Stimulated activated effector memory CD8-positive, alpha-beta T cell treated with anti-CD3 and anti-CD28 coated beads, Interleukin-12 subunit alpha, Interleukin-12 subunit beta, amount 100 ng/mL, for 72 hours (primary cell): ENCODE measurements at places on chromosomes 4 and X.
A peak's percentile ranks its signal among the peaks of the same experiment; 100 is the strongest.

DNA sequence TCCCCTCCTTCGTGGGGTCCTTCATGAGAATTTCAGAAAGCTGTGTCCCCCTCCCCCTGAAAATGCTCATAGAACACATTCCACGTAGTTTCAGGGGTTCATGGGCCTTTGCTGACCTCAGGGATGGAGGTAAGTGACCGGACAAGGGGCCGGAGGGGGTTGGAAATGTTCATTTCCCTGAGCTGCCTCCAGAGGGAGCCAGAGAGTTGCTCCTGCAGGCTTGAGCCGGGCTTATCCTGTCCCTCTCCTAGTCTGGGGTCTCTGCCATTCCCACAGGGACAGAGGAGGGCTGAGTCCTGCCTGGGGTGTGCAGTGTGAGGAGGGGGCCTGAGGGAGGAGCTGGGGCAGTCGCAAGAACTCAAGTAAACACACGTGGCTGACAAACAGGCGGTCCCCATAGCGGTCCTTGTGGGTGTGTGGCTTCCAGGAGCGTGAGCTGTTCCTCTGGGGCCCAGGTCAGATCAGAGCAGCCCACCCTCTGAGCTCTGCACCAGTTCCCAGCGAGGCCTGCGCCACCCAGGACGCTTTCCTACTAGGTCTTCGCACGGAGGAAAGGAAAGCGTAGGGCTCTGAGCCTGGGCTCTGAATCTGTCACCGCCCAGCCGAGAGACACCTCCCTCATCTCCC is 62.5 kb downstream of the WFS1 start:
- peak; percentile 73 for DNase-seq

- DNase-seq = no peak
These were observed 581.3 kb upstream of the TENM3 start for GRCh38 chr4:181661923-181662322.

DNA sequence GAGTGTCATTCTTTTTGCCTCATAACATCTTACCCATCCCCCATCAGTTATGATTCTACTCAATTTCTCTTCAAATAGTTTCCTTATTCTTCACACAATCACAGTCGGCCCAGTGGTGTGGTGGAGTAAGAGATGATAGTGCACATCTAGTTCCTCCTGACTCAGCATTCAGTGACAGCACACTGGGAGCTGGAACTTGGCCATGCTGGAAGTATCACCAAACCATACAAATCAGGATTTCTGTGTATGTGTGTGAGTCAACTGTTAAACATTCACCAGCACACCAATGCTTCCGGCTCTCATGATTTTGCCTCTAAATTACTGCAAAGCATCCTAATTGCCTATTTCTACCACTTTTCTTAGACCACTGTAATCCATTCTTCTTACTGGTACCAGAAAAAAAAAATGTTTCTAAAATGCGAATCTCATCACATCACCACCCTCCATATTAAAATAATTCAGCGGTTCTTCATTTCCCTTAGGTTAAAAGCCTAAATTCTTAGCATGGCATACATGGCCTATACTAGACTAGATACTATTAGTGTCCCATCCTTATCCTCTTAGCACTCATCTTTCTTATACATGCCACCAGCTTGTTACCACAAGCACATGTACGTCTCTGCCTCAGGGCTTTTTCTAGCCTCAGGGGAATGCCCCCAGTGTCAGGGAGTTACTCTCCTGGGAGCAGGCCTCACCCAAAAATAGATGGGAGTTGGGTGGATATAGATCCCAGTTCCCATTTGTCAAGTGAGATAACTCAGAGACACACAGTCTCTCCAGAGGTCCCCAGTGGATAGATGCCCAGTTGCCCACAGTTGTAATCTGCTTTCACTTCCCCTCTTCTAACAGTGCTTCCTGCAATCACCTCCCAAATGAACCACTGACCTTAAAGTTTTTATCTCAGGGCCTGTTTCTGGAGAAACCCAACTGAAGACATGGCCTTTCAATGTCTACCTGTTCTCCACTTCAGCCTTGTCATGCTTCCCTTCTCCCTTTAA is 49.2 kb upstream of the DDX53 start:
- DNase-seq = no peak

DNA sequence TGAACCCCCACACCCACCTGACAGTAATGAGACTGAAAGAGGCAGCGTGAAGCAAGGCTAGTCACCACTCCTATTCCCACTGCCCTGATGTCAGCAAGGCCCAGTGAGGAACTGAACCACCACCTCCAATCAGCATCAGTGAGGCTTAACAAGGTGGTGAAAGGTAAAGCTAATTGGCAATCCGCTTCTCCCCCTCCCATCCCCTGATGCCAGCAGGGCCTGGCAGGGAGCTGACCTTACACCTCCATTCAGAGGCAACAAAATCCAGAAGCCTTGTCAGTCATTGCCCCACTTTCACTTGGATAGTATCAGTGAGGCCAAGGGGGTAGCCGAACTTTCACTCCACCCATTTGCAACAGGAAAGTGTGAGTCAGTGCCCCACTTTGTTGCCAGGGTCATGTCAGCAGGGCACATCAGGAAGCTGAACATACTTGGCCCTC is 60.8 kb downstream of the AWAT2 start:
- no peak for DNase-seq

DNA sequence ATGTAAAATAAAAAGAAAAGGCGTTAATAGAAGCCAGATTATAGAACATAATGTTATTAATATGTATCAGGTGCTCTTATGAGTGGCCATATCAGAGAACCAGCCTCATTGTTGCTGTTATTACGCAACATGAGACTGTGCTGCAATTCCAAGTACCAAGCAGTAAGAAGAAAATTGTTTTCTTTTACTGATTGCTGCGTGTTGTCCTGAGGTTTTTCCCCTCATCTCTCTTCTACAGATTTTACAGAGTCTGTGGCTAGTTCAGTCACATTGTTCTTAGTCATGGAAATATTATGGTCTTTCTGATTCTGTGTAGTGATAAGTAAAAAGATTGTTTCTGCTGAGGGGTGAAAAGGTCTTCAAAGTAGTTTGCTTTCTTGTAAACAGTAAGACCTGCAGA is 55.9 kb downstream of the NPNT start:
- no peak for DNase-seq

DNA sequence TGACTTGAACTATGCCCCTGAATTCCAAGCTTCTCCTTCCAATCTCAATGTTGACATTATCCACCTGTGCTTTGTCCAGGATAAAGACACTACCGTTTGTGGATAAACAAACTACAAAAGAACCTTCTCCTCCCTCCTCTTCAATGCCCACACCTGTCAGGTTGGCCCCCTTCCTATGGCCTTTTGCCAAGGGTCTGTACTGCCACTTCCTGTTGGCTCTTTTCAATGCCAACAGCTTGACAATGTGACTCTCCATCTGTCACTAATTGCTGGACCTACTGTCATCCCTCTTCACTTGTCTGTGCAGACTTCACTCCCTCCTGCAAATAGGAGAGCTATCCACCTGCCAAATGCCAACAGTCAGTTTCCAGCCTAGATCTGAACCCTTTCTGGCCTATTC is 35.8 kb upstream of the MID1 start:
- DNase-seq = no peak

DNA sequence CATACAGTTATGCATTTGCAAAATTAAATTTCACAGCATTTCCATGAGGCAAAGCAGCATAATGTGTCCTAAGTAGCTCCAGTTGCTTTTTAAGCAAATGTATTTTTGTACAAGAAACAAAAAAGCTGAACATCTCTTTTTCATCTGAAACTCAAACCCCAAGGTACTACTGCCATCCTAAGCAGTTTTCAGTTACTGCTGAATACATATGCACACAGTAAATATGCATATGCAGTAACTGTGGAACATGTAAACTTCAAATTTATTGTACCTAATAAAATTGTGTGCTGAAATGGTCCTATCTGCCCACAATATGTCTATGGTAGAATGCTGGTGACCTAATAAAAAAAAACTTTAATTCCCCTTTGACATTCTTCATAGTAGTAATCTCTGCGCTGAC is 458.6 kb upstream of the INTU start:
- no peak for DNase-seq

DNA sequence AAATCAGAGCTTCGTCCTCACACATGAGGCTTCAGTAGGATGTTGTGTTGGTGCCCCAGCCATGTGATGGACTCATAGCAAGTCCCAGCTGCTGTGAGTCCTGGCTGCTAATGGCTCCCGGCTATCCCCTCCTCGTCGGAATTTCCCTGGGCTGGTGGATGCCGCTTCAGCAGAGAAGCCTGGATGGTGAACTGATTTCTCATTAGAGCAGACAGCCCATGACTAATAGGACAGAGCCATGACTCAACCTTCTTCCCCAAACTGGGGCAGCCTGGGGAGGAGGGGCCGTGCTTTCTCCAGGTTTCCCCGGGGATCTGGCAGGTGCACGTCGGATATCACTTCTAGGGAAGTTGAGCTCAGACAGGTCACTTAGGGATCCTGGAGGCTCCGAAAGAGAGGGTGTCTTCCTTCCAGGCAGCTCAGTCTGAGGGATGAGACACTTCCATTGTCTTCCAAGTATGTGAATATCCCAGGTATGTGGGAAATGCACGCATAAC is 112.7 kb downstream of the ASMT start:
- DNase-seq = no peak

DNA sequence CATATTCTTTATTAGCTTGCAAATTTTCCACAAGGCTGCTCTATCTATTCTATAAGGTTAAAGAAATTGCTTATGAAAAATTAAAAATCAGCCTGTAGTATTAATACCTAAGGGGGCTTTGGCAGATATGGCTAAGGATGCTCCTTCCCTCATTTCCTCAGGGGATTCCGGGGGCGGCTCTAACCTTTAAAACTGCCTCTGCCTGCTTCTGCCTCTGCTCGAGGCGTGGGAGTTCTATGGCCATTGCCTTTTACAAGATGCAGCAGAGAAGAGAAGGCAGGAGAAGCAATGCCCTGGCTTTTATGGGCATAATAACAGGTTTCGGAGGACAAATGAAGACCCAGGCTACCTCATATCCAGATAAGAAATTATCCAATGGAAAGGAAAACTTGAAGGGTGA is 8.6 kb upstream of the CDKN2AIP start:
- no peak for DNase-seq

GRCh38 chrX:2462780-2463179 is 38.0 kb downstream of the DHRSX start:
- no peak for DNase-seq

- no peak for DNase-seq
These were observed 169.0 kb downstream of the RAPGEF2 start for GRCh38 chr4:159271856-159272255.

DNA sequence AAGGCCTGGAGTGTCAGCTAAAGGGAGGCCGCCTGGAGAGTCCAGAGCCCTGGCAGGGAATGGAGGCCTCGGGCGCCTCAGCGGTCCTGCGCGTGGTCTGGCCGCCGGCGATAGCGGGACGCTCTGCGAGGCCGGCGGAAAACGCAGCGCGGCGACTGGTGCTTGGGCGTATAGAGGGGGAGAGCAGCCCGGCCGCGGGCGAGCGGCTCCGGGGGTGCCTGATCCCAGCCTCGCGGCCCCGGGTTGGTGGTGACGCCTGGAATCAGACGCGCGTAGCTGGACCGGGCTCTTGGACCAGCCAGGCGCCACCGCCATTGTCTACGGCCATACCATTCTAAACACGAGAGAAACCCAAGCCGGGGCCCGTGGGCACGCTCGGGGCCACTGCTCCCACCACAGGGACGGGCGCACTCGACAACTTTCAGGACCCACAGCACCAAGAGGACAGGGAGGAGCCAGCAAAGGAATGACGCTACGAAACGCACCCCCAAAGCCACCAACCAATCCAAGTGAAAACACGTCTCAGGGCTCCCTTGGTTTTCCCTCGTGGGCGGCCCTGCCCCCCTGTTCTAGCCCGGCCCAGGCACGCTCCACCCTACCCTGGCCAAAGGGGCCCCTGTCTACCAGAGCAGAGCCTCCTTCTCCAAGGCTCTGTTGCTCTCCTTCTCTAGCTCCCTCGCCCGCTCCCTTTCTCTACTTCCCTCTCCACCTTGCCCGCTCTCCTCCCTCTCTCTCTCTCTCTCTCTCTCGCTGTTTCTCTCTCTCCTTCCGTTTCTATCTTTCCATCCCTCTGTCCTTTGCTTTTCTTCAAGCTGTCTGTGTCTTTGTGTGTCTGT is 7.8 kb downstream of the FRG2 start:
- DNase-seq = no peak

DNA sequence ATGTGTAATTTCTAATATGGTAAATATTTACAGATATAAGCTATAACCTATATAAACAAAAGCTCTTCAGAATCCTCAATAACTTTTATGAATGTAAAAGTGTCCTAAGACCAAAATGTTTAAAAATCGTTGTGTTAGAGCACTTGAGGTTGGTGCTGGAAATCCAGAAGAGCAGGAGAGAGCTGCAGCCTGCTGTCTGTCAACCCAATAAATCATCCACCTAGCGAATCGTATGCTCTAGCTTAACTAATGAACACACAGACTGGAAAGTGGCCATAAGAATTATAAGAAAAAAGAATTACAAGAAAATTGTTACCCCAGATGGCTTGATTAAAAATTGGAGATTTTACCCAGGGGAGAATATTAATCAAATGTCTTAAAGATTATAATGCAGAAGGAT is 17.0 kb downstream of the CFAP97 start:
- no peak for DNase-seq

DNA sequence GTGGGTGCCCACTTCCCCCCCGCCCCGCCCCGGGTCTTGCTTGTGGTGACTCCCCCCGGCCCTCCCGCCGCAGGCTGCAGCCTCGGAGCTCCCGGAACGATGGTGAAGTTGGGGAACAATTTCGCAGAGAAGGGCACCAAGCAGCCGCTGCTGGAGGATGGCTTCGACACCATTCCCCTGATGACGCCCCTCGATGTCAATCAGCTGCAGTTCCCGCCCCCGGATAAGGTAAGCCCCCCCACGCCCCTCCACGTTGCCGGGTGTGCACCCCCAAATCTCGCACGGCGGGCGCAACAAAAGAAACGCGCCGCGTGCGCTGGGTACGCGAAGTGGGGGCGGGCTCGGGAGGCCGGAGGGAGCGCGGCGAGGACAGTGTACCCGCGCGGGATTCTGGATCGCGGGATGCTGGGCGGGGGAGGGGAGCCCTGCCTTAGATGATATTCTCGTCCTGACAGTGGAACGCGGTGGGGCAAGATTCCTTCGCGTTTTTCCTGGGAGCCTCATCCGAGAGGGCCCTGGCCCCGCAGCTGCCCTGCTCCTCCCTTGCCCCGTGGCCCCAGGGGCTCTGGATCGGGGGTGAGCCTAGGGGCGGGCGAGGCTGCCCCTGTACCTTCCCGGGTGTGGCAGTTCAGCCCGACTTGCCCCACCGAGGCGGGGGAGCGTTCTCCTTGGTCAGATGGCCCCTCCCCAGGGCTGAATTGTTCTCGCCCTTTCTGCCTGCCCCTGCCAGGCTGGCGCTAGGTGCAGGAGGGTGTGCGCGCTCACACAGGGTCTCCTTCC is 819 bp downstream of the NSG1 start:
- no peak for DNase-seq

- no peak for DNase-seq
These were observed 407.8 kb downstream of the NKX6-1 start for GRCh38 chr4:84091266-84091665.
